Activated naive CD4-positive, alpha-beta T cell treated with anti-CD3 and anti-CD28 coated beads, Interleukin-2, amount 10 ng/mL, durations not matched to agents 7 days and 5 days (primary cell): ENCODE measurements at places on chromosomes 12 and 14.

GRCh38 chr12:29711381-29711780 is 72.4 kb downstream of the TMTC1 start:
- DNase-seq: no peak

DNA sequence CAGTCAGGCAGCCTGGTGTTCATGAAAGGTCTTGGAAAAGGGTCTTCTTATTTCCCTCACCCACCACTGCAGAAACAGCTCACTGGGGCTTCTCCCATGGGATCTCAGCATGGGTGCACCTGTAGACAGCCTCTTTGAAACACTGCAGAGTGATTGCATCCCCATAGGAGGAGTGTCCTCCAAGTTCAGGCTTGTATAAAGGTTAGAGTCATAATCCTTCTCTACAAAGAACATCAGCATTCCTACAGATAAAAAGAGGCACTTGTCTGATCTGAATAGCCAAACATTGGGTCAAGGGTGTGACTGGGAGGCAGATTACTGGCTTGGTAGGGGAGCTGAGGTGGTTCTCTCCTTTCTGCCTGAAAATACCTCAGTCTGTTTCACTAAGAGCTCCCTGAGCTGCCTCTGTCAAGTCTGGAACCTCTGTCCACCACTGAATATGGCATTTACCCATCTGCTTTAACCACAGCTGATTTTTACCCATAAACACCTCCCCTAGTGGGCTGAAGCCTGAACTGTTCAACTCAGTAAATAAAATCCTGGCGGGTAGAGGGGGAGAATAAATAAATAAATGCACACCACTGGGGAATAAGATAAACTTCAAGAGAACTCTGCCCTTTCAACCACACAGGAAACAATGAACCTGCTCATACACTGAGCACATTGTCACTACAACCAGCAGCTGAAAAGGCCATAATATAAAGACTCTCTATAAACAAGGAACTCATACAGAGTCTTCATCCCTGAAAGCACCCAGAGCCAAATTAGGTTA is 120.7 kb upstream of the SCAF11 start:
- no peak for DNase-seq

GRCh38 chr12:64080319-64081007 is 141.6 kb downstream of the KICS2 start:
- DNase-seq: no peak

DNA sequence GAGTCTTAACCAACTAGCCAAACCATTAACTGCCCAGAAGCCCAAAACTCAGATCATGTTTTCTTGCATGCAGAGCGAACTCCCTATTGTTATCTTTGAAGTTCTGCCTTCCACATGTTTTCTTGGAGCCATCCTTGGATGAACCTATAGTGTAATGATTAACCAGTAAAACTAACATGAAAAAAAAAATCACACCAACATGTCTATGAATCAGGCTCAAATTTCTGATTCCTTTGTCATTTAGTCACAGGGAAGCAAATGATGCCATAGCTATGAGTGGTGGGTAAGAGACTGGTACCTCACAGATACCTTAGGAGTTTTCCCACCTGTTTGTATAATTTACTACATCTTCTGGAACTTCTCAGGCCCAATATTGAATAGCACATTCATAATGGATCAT is 70.7 kb downstream of the PTPRO start:
- DNase-seq: no peak

GRCh38 chr12:4445156-4446101 is at the start of gene FGF6:
Gene FGF6 (minus strand): TSS chr12:4445815. CDS start chr12:4445570, 245 bp downstream.
- DNase-seq: no peak

DNA sequence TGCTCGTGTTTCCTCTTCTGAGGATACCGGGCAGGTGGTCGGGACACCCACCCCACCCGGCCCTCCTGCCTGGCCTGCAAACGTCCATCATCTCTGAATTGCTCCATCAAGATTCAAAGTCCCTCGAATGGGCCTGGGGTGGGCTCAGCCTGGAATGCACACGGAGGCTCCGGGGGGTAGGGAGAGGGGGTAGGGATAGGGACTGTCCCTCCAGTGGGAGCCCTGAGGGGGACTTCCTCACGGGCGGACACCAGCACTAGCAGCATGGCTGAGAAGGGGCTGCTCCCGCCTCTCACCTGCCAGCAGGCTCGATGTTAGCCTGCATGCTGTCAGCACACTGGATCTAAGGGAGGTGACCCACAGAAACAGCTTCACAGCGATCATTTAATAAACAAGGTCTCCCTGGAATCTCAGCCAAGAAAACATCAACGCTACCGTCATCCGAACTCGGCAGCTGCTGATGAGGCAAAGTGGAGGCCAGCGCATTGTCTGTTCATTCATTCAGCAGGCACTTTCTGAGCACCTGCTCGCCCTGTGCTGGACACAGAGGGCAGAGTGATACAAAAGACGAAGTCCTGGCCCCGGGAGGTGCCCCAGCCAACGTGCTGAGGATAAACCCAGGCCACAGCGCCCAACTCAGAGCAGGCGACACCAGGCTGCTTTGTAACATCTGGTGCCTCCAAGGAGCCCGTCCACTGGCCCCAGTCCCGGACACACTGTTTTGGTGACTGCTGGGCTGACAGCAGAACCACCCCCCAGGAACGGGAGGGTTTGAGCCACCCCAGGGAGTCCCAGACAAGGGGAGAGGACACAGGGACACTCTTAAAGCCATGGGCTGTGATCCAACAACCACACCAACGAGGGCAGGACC is 6.3 kb downstream of the TMEM179 start:
- no peak for DNase-seq

- no peak for DNase-seq
Measured at GRCh38 chr14:92373336-92373735, 50.4 kb downstream of the SLC24A4 start.
